ENCODE measurements at places on chromosomes 6 and 20.

DNA sequence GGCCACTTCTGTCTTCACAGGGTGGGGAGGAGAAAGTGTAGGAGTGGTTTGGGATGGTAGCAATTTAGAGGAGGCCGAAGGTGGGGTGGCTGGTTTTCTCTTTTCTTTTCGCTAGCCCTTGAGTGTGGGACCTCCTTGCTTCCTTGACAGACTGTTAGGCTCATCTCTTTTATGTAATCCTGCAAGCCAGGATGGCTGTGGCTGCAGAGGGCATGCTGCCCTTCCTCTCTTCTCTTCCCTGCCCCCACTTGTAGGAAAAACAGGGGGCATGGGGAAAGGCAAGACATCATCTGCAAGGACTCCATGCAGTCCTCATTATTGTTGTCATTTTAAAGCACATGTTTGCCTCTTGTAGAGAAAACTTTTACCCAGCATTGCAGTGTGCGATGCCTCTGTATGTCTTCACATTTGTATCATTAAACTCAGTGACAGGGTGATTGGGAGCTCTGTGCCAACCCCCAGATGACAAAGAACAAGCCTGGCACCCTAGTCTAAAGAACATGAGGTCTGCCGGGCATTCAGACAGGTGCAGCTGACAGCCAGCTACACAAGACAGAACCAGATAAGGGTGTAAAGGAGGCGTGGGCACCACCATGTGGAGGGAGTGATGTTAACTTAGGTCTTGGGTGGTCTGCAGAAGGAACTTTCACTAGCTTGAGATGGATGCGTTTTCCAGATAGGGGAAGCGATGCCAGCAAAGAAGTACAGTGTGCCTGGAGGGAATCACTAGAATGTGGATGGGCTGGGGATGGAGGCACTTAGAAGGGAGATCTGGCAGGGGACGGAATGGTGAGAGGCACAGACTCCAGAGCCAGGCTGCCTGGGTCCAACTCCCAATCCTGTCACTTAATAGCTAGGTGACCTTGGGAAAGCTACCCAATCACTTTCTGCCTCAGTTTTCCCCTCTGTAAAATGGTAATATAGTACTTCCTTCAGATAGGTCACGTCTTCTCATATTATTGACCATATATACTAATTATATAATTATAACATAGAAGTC lies 207.6 kb downstream of the TBC1D7 start:
- no peak for DNase-seq

- no peak for DNase-seq
Measured at GRCh38 chr6:135604035-135604860, 106.7 kb upstream of the AHI1 start.

- DNase-seq, result no peak
Measured at GRCh38 chr6:52533491-52533890, 43.4 kb downstream of the TRAM2 start.

GRCh38 chr20:1734269-1734858 lies 76.8 kb upstream of the SIRPG start:
- no peak for DNase-seq

GRCh38 chr20:25236450-25237304 lies 11.2 kb upstream of the PYGB start:
- DNase-seq, result no peak

DNA sequence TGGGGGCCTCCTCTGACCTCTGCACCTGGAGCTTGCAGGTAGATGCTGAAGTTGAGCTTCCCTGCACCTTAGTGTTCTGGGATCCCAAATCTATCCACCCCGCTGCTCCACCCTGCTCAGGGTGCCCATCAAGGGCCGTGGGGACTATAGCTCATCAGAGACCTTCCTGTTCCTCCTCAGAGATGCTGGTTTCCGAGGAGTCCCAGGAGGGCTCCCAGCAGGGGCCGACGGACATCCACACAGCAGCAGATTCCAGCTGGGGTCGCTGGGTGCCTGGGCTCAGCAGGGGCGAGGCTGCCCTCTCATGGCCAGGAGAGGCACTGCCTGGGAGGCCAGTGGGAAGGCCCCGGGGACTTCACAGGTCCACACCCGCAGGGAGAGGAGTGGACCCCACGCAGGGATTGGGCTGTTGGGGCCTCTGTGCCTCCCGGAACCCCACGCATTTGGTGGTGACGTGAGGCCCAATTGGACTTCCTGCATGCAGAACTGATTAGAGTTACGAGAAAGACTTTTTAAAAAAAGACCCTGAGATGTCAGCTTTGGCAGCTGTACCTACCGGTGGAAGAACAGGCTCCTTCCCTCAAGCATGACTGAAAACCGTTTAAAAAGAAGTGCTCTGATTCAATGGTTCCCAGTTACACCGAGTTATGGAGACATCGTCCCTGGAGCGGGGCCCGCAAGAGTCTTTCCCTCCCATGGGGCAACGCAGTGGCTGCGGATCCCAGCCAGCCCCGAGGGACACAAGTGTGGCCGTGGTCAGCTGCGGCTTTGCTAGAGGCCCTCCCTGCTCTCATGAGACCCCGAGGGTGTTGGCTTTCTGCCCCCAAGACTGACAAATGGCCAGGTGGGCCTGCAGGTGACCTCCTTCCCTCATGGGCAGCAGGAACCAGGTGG lies 25.3 kb upstream of the SLCO4A1 start:
- peak; percentile 91 for DNase-seq

GRCh38 chr20:1987826-1988225 lies 6.0 kb downstream of the PDYN start:
- no peak for DNase-seq

DNA sequence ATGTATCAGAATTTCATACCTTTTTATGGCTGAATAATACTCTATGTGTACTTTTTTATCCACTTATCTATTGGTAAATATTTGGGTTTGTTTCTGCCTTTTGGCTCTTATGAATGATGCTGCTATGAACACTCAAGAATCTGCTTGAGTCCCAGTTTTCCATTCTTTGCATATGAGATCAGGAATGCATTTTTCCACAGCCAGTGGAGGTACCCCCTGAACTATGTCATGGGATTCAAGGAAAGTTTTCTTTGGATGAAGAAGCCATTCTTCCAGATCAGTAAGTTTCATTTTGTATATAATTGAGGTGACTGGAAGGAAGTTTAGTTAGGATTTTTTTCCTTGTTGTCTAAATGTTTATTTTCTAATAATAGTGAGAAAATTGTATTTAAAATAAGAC lies 40.9 kb downstream of the NKX2-4 start:
- no peak for DNase-seq

DNA sequence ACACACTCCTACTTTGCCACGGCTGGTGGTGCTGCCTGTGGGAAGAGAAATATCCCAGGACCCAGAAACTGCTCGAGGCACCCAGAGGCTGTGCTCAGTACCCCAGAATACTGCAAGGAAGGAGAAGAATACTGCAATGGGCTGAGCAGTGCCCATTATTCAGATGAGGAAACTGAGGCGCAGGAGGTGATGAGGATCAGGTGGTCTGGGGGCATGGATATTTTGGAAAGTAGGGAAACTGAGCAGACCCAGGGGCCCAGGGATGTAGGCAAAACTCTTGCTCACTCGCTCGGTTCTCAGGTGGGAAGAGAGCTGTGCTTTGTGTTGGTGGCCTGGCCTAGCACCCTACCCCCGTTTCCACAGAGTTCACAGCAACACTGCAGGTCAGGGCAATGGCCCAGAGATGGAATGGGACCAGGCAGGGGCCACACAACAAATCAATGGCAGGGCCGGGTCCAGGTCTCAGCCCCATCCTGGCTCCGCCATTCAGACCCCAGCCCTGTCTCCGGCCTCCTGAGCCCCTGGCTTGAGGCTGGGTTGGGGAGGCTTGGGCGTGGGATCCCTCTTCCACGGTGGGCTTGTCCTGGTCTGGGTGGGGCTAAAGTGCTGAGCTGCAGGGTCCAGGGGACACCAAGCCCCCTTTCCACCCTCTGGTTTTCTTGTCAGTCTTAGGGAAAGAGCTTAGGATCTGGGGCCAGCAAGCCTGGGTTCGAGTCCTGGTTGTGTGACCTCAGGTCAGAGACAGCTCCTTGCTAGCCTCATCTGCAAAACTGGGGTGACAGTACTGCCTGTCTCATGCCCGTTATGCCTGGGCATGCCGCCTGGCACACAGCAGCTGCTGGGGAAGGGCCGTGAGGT lies 33.9 kb downstream of the SUN5 start:
- no peak for DNase-seq

DNA sequence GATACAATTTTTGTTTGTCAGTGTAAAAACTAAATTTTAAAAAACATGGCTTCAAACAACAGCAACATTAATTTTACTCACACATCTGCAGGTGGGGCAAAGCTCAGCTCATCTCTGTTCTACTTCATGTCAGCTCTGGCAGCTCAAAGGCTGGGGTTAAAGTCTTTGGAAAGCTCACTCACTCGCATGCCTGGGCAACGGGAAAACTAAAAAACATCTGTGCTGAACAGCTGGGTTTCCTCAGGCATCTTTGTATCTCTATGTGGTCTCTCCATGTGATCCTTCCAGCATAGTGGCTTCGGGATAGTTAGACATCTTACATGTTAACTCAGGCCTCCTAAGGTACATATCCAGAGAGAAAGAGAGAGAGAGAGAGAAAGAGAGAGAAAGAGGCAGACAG lies 499.6 kb downstream of the RFPL4B start:
- DNase-seq, result no peak

GRCh38 chr6:6680526-6680925 lies 92.0 kb downstream of the LY86 start:
- DNase-seq, result no peak

- no peak for DNase-seq
Measured at GRCh38 chr20:46137816-46138215, 19.7 kb downstream of the CD40 start.

DNA sequence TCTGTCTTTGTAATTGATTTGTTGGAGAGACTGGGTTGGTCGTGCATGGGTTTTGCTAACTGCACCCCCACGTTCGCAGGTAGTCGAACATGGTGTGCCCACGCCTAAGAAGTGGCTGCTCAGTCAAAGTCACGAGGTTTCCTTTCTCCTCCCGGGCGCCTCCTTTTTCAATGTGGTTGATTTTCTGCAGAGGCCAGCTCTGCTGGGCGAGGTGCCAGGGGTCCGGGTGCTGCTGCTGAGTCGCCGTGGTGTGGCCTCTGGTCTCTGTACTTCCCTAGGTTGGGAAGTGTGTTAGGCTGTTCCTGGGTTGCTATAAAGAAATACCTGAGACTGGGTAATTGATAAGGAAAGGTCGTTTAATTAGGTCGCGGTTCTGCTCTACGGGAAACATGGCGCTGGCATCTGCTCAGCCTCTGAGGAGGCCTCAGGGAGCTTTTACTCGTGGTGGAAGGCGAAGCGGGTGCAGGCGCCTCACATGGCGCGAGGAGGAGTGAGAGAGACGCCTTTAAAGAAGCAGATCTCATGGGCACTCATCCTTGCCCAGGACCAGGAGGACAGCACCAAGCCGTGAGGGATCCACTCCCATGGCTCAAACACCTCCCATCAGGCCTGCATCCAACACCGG lies 14.1 kb downstream of the OSBPL2 start:
- no peak for DNase-seq

DNA sequence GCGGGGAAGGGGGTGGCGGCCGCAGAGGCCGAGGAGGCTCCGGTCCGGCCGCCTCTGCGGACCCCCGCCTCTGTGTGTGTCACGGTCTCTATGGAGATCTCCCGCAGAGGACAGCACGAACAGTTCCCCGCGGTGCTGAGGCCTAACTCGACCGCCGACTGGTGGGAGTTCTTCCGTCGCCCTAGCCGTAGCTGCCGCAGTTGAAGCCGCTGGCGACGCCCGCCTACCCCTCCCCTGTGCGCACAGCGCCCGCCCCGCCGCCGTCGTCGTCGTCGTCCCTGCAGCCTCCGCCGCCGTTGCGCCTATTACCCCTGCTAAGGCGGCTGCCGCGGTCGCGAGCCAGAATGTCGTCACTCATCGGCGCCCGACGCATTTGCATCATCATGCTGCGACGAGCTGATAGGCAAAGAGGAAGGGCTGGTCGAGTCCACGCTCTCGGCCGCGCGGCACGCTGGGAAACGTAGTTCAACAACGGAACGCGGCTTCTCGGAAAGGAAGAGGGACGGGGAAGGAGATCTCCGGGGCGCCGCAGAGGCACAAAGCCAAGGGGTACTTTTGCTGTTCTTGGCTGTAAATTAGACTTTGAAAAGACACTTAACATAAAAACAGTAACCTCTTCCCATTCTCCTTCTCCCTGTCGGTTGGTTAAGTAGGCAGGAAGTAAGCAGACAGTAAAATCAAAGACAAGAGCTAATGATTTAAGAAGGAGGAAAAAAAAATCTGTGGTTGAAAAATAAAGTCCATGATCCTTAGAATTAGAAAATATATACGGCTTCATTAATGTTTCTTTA lies at the start of gene NUP153:
TSS of gene NUP153 (minus strand) at position 346 of the 791 bp plus-strand sequence. CDS start 538 bp downstream, outside the sequence.
- peak; percentile 95 for DNase-seq

DNA sequence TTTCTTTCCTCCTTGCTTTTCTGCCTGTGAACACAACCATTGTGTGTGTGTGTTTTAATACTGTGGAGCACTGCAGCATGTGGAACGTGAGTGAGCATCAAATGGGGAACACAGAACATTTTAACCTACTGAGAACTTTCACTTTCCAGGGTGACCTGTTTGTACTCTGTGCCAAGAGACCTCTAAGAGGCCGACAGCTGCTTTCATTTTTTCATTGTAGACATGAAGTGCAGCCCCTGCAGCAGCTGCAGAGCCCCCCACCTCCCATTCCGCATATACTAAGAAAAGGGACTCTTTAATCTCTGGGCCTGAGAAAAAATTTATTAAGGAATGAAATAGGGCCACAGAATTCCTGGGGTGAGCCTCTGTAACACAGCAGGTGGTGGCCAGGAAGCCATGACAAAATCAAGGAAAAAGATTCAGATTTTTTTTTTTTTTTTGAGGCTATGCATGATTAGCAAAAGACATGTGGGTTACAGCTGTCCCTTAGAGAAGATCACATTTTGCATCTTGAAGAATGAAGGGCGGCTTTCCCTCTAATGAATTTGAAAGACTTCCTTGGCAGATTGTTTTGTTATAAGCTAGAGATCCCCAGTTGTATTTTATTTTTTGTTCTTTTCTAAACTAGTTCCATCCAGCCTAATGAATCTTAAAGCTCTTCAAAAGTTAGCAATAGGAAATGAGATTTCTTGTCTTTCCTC lies 503.4 kb downstream of the CD109 start:
- no peak for DNase-seq

GRCh38 chr6:168440520-168441433 lies at the start of gene SMOC2:
Gene SMOC2 (plus strand): TSS chr6:168441184. CDS start chr6:168441371, 187 bp downstream.
- DNase-seq, result peak; percentile 46

- peak; percentile 33 for DNase-seq
Measured at GRCh38 chr6:132669690-132670291, 10.8 kb upstream of the TAAR1 start.

- DNase-seq, result peak; percentile 54
Measured at GRCh38 chr20:9616833-9617461, 102.6 kb downstream of the LAMP5 start.

DNA sequence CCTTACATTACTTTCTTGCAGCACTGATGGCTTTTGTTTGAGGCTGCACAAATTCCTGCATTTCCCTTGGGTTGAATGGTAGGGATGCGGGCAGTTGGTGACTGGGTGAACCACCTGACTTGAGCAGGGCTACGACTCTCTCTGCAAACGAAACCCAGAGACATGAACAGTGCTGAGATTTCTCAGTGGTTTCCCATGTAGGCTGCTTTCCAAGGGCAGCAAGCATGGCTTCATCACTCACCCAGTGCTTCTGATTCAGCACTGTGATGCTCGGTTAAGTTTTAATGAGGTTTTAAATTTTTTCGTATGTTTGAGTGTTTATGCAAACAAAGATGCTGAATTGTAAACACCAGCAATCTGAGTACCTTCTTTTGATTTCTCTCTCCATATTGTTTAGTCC lies 127.2 kb downstream of the MTHFD1L start:
- DNase-seq, result no peak

GRCh38 chr6:32621372-32621771 lies 15.8 kb upstream of the HLA-DQA1 start:
- no peak for DNase-seq

GRCh38 chr6:109834595-109835437 lies 143.3 kb upstream of the GPR6 start:
- DNase-seq, result no peak

GRCh38 chr6:140264431-140264830 lies 890.0 kb upstream of the CITED2 start:
- no peak for DNase-seq

GRCh38 chr6:106927531-106928398 lies 46.8 kb downstream of the CD24 start:
- DNase-seq, result peak; percentile 41

Measured in urothelium cell line (cell line).